H1 (cell line): ENCODE measurements at places on chromosomes 3 and 15.

DNA sequence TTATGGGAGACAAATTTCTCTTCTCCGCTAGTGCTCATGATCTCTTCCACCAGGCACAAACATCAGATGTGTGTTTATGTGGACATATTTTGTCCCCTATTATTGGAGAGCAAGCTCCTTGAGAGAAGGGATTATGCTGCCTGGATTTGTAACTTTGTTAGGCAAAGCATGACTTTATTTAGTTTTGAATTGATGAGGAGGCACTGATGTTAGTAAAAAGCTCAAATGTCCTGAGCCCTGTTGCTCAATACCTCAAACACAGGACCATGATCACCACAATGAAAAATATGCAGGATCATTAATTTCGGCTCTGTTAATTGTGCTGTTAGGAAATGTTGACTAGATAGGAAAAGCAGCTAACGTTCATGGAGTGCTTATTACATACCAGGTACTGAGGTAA, 29.1 kb downstream of the SCG5 start:
- H3K36me3 ChIP-seq, result no peaks in the 10 kb centered on the region
- no peak for DNase-seq

- no peaks in the 10 kb centered on the region for H3K36me3 ChIP-seq
- H3K27me3 ChIP-seq, result no peaks in the 10 kb centered on the region
- no peak for DNase-seq
- H3K4me3 ChIP-seq, result no peak overlapping the region
- no peaks in the 10 kb centered on the region for H3K4me1 ChIP-seq
These were observed 627.2 kb downstream of the CADM2 start for GRCh38 chr3:85586018-85586417.

DNA sequence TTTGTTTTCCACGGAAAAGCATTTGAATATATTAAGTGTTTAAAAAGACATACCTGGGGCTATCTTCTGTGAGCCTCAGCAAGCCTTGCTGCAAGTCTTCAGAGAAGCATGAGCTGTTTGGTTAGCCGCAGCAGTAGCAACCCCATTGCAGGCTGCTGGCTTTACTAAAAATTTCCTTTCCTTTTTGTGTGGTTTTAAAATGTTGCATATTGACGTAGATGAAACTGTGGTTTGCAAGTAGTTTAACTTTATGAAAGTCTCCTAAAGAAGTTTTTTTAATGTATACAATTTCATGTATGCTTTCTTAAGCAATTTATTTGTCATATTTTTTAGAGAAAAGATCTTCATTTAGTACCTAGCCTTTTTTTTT, at the start of gene GPR171:
GPR171 (minus strand) TSS at position 166 of the 370 bp plus-strand sequence. CDS start 3,830 bp downstream, outside the sequence.
- H3K27me3 ChIP-seq, result no peaks in the 10 kb centered on the region
- no peak within 1 kb of the TSS for H3K27ac ChIP-seq
- no peak within 1 kb of the TSS for H3K4me3 ChIP-seq

- H3K4me3 ChIP-seq, result no peak overlapping the region
- DNase-seq, result no peak
- H3K36me3 ChIP-seq, result peaks cover 3% of the 10 kb centered on the region; the same call in 1 of the 2 replicates
- peaks cover 11% of the 10 kb centered on the region; the same call in 1 of the 2 replicates for H3K4me1 ChIP-seq
- no peak overlapping the region for H3K27ac ChIP-seq
These were observed 35.1 kb downstream of the IGSF10 start for GRCh38 chr3:151425627-151426340.

GRCh38 chr15:72365844-72366243, 10.0 kb downstream of the HEXA start:
- no peaks in the 10 kb centered on the region for H3K27me3 ChIP-seq
- no peaks in the 10 kb centered on the region for H3K4me1 ChIP-seq
- H3K27ac ChIP-seq, result no peak overlapping the region

DNA sequence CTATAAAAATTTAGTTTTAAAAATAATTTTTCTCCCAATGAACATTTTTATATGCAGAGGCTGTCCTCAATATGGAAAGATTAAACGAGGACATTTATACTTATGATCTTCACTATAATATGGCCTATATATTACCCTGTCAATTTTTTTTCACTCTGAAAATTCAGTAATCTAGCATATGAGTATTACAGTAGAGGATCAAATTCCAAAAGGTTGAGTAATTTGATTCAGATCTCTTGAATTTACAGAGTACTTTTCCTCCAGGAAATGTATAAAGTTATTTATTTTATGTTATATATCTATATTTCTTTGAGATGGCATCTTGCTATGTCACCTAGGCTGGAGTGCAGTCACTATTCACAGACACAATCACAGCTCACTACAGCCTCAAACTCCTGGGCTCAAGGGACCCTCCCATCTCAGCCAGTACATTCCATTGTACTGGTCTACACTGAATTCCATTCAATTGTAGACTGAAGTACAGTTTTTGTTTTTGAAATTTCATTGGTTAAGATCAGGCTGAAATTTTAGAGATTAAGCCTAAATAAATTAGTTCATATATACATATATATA, 16.3 kb upstream of the TRPM7 start:
- H3K27ac ChIP-seq, result no peak overlapping the region
- no peak for DNase-seq
- no peaks in the 10 kb centered on the region for H3K27me3 ChIP-seq
- no peaks in the 10 kb centered on the region for H3K36me3 ChIP-seq
- no peaks in the 10 kb centered on the region for H3K4me1 ChIP-seq

GRCh38 chr15:65663521-65663920, 41.8 kb downstream of the SLC24A1 start:
- H3K36me3 ChIP-seq, result no peaks in the 10 kb centered on the region; the same call in 1 of the 2 replicates
- no peaks in the 10 kb centered on the region for H3K4me1 ChIP-seq
- H3K4me3 ChIP-seq, result no peak overlapping the region

GRCh38 chr3:4904811-4905695, 74.2 kb upstream of the BHLHE40 start:
- H3K4me3 ChIP-seq, result no peak overlapping the region
- no peaks in the 10 kb centered on the region for H3K36me3 ChIP-seq
- no peaks in the 10 kb centered on the region; the same call in 1 of the 2 replicates for H3K27me3 ChIP-seq
- no peak overlapping the region for H3K27ac ChIP-seq
- DNase-seq, result no peak

- H3K27ac ChIP-seq, result no peak overlapping the region
- no peaks in the 10 kb centered on the region for H3K27me3 ChIP-seq
- no peak for DNase-seq
- no peak overlapping the region for H3K4me3 ChIP-seq
These were observed 1035.2 kb downstream of the MCTP2 start for GRCh38 chr15:95266451-95267061.

DNA sequence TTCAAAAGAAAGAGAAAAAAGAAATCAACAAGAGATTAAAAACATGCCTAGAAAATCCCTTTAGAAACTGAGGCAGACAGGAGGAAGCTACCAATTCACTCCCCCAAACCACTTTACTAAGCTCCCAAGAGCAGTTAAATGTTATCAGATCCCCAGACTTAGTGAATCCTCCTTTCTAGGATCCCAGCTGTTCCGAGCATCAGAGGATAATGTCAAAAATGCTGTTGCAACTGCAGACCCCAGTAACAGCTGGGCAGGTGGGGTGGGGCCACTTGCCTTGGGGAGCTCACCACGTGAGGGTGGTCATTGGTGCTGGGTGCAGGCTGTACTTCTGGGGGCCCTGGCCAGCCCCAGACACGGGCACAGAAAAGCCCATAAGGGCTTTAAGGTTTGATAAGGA, 9.1 kb downstream of the POMGNT2 start:
- H3K27me3 ChIP-seq, result no peaks in the 10 kb centered on the region
- H3K4me3 ChIP-seq, result no peak overlapping the region
- H3K27ac ChIP-seq, result no peak overlapping the region
- H3K4me1 ChIP-seq, result no peaks in the 10 kb centered on the region

- DNase-seq, result no peak
- H3K27ac ChIP-seq, result no peak overlapping the region
These were observed 29.2 kb downstream of the SENP8 start for GRCh38 chr15:72147418-72147817.

DNA sequence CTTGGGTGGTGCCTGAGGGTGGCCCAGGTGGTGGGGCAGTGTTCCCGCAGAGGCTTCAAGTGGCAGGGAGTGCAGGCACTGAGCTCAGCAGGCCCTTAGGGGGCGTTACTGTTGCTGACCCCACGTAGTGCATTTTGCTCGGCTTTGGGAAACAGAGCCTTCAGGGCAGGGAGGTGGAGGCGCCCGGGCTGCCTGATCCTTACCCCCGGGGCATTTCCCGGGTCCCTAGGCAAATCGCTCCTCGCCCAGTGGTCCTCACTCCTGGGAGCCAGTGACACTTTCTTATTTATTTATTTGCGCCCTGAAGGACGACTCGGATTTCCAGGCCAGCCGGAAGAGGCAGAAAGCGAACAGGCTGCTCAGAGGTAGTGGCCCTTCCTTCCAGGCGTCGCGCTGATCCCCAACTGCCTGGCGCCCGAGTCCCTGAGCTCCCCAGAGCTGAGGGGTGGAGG, 10.1 kb upstream of the FOXB1 start:
- H3K27me3 ChIP-seq, result peaks cover 3% of the 10 kb centered on the region
- H3K27ac ChIP-seq, result no peak overlapping the region
- DNase-seq, result peak; percentile 74
- H3K4me1 ChIP-seq, result peaks cover 23% of the 10 kb centered on the region; the same call in 1 of the 2 replicates
- peak overlapping the region; percentile 31 for H3K4me3 ChIP-seq
- H3K36me3 ChIP-seq, result no peaks in the 10 kb centered on the region
